Epithelial cell of prostate (primary cell): ENCODE measurements at places on chromosomes 1 and 21.

DNA sequence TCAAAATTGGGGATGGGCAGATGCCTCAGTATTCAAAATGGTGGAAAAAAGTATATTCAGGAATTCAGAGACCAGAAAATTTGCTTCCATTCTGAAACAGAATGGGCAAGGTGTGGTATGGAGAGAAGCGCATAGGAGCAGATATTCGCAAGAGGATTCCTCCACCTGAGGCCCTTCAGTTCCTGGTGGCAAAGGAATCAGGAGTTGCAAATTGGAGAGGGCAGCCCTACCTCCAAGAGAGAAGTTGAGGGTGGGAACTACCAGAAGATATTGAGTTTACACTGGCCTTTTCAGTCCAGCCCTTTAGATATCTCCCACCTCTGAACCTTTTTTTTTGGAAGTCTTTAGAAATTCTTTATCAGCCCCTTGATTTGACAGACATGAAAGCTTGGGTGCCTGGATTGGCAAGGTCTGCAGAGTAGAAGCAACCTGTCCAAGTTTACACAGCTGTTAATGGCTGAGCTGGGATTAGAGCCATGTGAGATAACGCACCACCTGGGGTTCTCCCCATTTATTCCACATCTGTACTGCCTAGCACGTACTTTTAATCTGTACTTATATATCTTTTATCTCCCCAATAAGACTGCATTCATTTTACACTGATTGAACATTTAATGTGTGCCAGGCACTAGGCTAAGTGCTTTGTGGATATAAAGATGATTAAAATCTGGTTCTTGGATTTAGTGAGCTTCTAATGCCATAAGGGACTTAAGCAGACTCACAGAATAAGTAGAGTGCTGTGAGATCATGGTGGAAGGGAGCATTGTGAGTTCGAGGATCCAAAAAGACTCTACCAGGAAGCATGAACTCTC lies 99.5 kb downstream of the NGF start:
- DNase-seq = no peak

DNA sequence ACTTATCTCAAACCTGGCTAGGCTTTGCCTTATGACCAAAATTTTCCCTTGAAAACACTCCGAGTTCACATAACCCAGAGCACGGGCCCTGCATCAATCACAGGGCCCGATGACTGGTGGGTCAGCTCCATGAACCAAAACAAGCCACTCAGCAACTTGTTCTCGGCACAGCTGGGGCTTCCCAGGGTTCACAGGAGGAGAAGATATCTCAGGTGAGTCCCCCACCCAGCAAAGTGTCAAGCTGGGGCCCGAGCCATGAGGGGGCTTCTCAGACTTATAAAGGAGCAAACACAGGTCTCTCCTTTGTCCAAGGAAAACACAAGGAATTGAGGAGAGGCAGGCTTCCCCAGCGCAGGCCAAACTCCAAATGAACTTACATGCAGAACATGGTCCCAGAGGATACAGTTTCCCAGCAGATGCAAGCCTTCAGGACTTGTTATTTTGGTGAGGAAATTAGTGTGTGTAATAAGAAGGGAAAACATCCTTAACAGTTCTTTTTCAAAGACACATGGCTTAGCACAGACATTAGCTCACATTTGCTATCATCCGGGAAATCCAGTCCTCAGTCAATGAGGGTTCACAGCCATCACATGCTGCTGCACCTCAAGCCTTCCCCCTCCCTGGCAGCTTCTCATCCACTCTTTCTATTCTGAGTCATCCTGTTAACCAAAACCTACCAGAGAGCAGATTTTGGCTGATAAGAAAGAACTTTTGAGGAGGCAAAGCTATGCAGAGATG lies 98.1 kb upstream of the NFIA start:
- no peak for DNase-seq

DNA sequence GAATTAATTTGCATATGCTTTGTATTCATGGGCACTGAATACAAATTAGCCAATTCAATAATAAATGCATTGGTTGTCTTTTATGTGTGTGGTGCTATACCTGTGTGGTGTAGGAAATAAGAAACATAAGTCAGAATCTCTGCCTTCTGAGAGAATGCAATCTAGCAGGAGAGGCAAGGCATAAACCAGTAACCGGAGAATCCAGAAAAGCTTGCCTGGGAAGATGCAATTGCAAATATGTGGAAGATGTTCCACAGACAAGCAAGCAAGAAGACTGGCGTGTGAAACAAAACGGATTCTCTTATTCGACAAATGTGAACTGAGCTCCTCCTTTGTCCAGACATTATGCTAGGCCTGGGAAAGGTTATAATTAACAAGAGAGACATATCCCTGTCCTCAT lies 134.3 kb downstream of the NR5A2 start:
- DNase-seq = no peak

- DNase-seq = no peak
Observed at GRCh38 chr1:88608139-88608943, 75.7 kb upstream of the PKN2 start.

GRCh38 chr1:119903443-119903835 lies 7.1 kb upstream of the ADAM30 start:
- DNase-seq = no peak

DNA sequence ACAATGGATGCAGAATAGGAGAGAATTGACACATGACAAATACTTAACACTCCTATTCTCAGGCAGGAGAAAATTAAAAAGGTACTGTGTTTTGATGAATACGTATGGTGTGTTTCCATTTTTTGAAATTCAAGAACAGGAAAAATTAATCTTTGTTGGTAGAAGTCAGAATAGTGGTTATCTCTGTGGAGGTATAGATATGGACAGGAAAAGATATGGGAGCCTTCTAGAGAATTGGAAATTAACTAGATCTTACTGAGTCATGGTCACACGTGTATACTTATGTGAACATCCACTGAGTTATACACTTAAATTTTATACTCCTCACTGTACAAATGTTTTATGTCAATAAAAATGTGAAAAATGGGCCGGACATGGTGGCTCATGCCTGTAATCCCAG lies 9.9 kb upstream of the TUT4 start:
- no peak for DNase-seq

- no peak for DNase-seq
Observed at GRCh38 chr1:41537788-41538351, 53.4 kb upstream of the EDN2 start.

DNA sequence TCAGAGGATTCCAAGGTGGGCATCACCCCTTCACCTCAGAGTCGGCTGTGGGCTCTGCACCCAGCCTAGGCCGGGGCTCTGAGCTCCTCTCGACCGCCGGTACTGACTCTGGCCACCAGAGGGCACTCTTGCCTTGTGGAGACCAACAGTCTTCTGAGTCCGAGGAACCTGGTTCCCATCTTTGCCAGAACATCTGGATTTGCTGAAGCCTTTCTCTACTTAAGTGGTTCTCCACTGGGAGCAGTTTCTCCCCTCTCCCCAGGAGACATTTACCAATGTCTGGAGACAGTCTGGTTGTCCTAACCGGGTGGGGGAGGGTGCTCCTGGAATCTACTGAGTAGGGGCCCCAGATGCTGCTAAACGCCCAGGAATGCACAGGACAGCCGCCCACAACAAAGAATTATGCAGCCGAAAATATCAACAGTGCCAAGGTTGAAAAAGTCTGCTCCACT lies 9.4 kb downstream of the ETV3L start:
- DNase-seq = no peak

DNA sequence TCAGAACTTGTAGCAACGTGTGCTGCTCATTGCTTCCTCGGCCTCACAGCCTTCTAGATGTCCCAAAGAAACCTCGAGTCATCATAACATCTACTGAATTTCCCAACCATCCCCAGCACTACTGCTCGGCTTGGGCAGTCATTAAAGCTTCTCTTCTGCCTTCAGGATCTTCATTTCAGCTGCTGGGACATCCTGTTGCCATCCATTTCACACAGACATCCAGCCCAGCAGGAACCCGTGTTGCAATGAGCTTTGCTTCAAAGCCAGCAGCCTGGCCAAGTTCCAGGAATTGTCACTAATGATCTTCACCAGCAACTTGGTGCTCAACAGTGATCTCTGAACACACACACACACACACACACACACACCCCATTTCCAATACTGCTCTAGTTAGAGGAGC lies 18.5 kb downstream of the WLS start:
- no peak for DNase-seq

DNA sequence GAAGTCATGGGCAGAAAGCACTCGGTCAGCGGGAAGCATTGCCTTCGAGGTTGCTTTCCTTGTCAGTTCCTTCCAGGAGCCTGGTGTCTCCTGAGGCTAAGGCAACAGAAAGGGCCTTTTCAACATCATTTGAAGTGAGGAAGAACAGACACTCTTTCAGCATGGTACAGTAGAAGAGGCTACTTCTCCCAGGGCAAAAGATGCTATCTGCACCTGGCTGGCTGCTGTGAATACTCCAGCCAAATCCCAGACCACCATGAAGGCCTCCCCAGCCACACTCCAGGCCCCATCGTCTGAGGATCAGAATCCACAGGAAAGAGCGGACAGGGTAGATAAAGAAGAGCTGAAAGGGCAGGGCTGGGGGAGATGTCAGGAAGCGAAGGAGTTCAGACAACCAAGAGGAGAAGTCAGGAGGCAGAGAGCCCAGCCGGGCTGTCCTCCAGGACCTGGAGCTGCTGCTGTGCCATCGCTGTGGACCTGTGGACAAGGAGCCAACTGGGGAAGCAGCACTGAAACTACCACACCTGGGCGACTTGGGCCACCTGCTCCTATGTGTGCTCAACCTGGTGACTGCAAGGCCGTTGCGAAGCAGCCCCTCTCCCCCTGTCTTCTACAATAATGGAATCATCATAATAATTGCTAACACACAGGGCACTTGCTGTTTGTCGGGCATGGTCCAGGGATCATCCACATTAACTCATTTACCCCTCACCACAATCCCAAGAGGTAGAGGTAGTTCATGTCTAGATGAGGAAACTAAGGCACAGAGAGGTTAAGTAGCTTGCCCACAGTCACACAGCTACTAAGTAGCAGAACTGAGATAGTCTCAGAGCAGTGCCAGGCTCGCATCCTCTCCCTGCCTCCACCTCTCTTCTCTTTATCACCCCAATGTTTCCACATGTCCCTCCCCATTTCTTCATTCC lies 88.0 kb upstream of the ZBTB40 start:
- DNase-seq = no peak

DNA sequence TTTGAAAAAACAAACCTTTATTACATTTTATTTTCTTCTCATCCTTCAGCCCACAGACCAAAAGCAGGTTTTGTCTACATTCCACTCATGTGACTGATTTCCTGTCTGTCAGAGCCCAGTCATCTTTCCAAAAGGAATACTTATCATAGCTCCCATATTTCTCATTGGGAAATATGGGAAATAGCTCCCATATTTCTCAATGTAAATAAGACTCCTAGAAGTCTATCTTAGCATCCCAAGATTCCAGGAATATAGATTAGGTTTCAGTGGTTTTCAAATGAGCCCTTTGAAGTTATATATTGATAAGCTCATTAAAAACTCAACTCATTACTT lies 19.1 kb upstream of the NRDC start:
- no peak for DNase-seq

GRCh38 chr1:149916898-149917252 lies 769 bp downstream of the SV2A start:
- DNase-seq = no peak

GRCh38 chr21:36466061-36466511 lies 13.8 kb downstream of the CLDN14 start:
- DNase-seq = no peak

DNA sequence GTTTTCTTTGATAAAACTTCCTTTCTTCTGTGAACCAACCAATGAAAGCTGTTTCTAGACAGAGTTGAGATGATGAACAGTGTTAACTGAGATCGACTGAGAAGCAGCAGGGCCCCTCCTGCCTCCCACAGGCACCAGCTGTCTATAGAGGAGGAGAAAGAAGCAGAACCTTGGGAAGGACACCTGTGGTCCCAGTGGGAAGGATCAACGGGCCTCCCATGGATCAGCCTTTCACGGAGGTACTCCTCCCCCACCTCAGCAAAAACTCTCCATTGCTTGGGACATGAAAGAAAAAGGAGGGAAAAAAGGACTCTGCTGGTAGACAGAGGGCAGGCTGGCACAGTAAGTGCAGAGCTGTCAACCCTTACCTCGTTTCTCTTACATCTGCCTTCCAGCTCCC lies 40.5 kb downstream of the PLPPR5 start:
- DNase-seq = no peak

- no peak for DNase-seq
Observed at GRCh38 chr1:178986204-178986603, 39.5 kb upstream of the FAM20B start.

GRCh38 chr1:61171346-61171745 lies 89.0 kb downstream of the NFIA start:
- no peak for DNase-seq

- no peak for DNase-seq
Observed at GRCh38 chr1:20948101-20948500, 161.0 kb upstream of the HP1BP3 start.

- DNase-seq = no peak
Observed at GRCh38 chr1:28737307-28738132, 780 bp downstream of the YTHDF2 start.
